Naive thymus-derived CD8-positive, alpha-beta T cell (primary cell): ENCODE measurements at places on chromosomes 16 and 17.

DNA sequence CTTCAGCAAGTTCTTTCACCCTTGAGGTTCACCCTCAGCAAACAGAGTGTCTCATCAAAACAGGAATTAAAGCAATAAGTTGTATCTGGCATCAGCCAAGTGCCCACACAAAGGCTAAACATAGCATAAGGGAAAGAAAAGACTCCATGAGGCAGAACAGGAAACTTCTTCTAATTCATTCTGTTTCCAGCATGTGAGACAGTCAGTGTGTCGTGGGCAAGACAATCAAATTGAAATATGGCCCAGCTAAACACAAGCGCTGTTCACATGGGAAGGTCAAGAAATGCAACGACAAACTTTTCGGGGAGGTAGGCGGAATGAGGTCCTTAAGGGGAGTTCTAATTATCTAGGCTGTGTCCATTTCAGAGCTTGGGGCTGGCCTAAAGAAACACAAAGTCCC is 393.4 kb downstream of the HAPSTR1 start:
- DNase-seq: no peak

- no peak for DNase-seq
Measured at GRCh38 chr16:59459806-59460205, 725.7 kb upstream of the GOT2 start.

DNA sequence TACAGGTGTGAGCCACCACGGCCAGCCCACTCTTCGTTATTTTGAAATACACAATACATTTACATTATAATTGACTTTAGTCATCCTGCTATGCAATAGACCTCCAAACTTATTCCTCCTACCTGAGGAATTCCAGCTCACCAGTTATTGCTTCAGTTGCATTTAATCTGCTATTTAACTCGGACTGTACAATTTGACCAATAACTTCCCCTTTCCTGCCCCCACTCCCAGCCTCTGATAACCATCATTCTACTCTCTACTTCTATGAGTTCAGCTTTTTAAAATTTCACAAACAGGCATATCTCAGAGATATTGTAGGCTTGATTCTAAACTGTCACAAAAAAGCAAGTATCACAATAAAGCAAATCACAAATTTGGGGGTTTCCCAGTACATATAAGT is 157.0 kb downstream of the COPRS start:
- no peak for DNase-seq

GRCh38 chr17:80219763-80220053 is 425 bp downstream of the SGSH start:
- no peak for DNase-seq

- no peak for DNase-seq
Measured at GRCh38 chr17:62910277-62910676, 55.8 kb upstream of the TANC2 start.

DNA sequence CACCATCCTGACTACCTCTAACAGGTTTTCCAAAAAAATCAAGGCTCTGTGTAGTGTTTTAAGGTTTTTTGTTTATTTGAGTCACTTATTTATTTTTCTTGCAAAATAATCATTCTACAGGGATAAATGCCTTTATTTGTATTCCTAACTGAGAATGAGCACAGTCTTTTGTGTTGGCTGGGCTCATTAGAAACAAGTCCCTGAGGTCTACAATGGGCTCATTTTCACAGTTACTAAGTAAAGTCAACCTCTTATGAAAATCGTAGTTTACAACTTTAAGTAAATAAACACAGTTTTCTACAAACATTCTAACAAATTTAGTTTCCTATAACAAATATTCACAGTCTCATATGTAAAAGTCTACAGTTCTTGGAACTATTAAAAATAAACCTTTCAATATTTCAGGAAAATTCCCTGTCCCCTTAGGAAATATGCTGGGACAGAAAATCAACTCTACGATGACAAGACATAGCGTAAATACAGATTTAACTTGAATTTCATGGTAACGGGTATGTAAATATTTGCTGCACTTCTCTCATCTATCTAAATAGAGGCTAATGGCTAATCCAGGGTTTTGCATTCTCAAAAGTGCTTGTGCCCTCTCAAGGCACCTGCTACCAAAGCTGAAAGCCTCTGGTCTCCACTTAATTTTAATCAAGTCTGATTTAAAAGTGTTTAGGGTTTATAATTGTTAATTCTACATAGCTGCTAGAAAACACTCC is 31.5 kb upstream of the CDH5 start:
- DNase-seq: no peak

- DNase-seq: no peak
Measured at GRCh38 chr17:73184136-73184993, 8.5 kb upstream of the COG1 start.

GRCh38 chr17:50120475-50121253 is 9.3 kb downstream of the SAMD14 start:
- no peak for DNase-seq

- DNase-seq: no peak
Measured at GRCh38 chr16:75535211-75535843, 581 bp downstream of the CHST5 start.

- DNase-seq: no peak
Measured at GRCh38 chr17:13410874-13411273, 190.9 kb downstream of the HS3ST3A1 start.

- DNase-seq: no peak
Measured at GRCh38 chr16:28191364-28191960, 20.3 kb downstream of the XPO6 start.

DNA sequence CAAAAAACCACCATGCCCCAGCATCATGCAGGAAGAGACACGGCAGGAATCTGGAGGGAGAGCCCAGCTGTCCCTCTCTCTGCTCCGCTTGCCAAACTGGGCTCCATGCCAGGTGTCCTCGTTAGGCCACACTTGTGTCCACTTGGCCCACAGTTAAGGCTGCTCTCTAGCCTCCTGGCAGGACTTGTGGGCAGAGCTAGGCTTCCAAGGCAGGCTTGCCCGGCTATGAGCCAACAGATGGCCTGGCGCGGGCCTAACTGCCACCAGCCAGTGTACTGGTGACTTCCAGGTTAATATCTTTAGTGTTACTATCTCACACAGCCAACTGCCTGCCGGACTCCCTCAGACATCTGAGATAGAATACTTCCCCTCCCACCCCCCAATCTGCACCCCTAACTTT is 10.6 kb downstream of the ATP6V0D1 start:
- DNase-seq: no peak

DNA sequence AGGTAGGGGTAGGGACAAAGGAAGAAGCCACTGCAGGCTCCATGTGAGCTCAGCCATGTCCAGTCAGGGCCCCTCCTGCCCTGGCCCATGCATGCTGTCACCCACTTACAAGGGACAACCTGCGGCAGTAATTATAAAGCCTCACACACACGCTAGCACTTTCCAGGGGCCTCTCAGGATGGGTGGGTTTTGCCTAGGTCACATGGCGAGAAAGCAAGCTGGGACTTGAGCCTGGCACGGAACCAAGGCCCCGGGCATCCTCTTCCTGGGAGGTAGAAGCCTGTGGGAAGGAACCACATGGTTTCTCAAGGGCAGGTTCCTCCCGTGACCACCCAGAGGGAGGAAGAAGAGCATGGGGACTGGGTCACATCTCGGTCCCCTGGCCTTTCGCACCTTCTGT is 7.0 kb downstream of the ZNF319 start:
- DNase-seq: no peak

DNA sequence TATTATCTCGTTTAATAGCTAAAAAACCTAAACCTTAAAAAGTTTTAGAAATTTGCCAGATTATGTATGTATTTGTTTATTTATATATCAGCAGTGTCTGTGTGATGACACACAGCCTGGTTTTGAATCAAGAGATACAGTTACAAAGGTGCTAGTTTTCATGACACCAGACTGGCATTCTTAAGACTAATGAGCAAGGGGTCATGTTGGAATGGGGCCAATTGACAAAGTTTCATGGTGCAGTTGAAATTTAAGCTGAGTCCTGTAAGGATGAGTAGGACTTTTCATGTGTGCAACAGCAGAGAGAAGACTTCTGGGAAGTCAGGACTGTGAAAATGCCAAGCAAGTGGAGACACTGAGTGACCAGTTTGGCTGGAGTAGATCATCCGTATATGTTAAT is 3.2 kb upstream of the KRT10 start:
- no peak for DNase-seq

DNA sequence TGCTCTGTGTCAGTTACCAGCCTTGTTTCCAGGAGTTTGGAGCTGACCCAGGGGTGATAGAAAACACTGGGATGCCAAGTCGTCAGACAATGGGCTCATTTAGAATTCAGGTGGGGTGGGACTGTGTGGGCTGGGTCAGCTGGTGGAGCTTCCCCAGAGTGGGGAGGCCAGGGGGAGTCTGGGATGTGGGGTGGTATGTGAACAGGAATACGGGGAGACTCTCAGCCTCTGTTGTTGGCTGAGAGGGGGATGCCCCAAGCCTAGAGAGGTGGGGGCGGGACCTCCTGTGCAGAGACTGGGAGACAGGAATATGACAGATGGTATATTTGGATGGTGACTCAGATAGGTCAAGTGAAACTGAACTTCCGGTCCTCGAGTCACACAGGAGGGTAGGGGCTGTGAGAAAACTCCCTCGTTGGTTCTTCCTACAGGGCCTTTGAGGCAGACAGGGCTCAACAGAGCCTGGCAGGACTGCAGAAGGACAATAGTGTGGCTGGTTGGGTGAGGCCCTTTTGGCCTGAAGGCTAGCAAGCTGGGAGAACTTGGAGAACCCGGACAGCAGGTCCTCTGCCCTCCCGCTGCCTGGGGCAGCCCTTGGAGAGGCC is 23.7 kb downstream of the CDH1 start:
- no peak for DNase-seq

- DNase-seq: no peak
Measured at GRCh38 chr16:4891097-4891885, 44.0 kb downstream of the UBN1 start.

DNA sequence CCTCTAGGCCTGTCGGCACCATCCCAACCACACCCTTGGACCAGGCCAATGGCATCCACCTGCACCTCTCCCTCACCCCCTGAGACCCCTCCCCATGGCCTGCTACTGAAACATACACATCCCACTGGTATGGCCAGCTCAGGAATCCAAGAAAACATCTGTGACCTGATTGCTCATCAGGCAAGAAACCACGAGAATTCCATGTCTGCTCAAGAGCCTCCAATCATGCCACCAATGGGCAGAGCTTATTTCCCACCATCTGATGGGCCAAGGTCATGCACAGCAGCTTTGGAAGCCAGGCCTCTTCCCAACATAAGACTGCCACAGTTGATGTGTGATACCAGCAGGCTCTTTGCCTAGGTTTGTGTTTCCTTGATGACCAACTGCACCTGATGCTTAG is 190.1 kb downstream of the C16orf78 start:
- no peak for DNase-seq

DNA sequence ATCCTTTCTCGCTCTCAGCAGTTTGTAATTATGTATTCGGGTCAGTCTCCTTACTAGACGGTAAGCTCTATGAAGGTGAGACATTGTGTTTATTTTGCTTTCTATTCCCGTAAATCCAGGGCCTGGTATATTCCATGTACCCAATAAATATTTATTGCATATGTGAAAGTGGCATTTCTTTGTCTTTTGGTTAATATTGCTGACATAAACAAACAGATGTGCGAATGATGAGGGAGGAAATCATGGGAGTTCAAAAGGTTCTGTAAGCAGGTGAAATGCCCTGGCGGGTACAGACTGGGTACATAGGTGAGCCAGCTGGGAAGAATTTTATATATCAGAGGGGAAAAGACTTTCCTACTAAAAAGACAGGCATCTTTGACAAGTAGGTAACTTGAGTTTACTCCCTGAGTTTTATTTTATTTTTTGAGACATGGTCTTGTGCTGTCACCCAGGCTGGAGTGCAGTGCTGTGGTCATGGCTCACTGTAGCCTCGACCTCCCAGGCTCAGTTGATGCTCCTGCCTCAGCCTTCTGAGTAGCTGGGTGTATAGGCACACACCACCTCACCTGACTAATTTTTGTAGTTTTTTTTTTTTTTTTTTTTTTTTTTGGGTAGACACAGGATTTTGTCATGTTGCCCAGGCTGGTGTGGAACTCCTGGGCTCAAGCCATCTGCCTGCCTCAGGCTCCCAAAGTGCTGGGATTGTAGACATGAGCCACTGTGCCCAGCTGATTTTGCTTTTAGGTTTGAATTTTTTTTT is 5.7 kb upstream of the METTL9 start:
- no peak for DNase-seq

GRCh38 chr16:89392881-89393737 is 97.3 kb downstream of the ANKRD11 start:
- DNase-seq: no peak

DNA sequence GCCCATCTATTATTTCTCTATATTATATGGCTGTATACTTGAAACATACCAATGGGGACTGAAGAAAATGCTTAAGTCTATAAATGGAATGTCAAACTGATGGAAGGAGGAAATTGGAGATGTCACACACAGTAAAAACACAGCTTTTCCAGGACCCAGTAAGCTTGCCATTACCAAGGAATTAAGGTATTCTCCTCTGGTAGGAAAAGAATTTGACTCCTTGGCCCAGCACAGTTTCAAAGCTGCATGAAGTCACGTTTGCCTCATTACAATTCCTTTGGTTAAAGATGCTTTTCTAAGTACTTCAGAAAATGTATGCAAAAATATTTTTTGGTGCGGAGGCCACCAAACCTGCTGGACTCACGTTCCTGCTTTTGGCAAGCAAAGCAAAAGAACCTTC is 48.5 kb downstream of the CDH13 start:
- DNase-seq: no peak

- no peak for DNase-seq
Measured at GRCh38 chr16:75476817-75477216, 12.3 kb upstream of the TMEM170A start.

DNA sequence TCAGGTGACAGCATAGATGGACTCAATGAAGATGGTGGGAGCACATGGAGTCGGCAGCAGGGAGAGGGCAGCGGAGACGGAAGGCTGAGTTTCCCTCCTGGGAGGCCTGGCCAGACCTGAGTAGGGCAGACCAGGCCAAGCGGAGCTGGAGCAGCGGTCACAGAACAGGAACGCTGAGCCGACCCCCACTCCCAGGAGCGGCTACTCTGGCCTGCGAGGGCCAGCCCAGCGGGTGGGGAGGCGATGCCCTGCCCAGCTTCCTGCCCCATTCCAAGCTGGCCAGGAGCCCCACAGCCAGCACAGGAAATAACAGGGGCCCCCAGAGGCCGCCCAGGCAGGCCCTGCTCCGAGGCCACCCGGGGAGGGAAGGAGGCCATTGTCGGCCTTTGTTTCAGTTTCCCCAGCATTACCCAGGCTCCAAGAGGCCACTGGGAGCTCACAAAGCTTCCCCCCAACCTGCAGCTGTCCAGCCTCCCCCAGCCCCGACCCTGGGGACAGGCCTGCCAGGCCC is 79.8 kb downstream of the ZNF423 start:
- DNase-seq: no peak

GRCh38 chr16:77373726-77374125 is 61.1 kb downstream of the ADAMTS18 start:
- no peak for DNase-seq

- no peak for DNase-seq
Measured at GRCh38 chr16:66617728-66618127, 13.2 kb downstream of the CMTM3 start.

DNA sequence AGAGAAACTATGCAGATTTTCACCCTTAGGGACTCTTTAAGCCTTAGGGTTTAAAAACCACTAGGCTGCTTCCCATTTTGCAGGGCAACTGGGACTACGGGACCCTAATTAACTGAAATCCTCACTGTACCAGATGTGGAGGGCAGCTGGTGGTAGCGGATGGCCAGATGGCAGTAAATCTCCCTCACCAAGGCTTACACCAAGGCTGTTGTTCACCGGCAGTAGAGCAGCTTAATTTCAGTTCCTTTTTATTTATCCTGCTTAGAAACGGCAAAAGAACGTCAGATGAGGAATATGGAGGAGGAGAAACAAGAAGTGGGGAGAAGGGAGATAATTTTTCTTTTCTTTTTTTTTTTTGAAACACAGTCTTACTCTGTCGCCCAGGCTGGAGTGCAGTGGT is 6.5 kb downstream of the ABHD15 start:
- no peak for DNase-seq
